Fibroblast of skin of right biceps (primary cell): ENCODE measurements at places on chromosomes 1 and 21.
A peak's percentile ranks its signal among the peaks of the same experiment; 100 is the strongest.

DNA sequence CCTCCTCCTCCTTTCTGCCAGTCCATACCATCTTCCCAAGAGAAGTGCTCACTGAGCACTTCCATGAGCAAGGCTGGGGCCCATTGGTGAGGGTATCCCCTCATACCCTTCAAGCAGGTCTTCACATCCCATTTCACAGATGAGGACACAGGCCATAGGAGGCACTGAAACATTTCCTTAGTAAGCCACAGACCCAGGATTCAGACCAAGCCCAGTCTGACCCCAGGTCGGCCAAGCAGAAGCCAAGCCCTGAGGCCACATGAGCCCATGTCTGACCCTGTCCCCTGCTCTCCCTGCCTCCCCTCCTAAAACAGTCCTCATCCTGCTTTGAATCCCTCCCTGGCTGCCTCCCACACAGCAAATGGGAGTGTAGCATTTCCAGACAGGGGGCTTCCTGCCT, 146.2 kb downstream of the ZSCAN20 start:
- DNase-seq = no peak

GRCh38 chr1:222347627-222348026, 200.3 kb downstream of the HHIPL2 start:
- no peak for DNase-seq

- no peak for DNase-seq
Measured at GRCh38 chr1:21648791-21649190, 20.4 kb downstream of the RAP1GAP start.

GRCh38 chr1:57854436-57854835, 430.6 kb upstream of the DAB1 start:
- peak; percentile 38 for DNase-seq

- peak; percentile 98 for DNase-seq
Measured at GRCh38 chr1:185441605-185442004, 124.6 kb upstream of the IVNS1ABP start.

GRCh38 chr1:114003431-114003830, 24.2 kb downstream of the OLFML3 start:
- no peak for DNase-seq

DNA sequence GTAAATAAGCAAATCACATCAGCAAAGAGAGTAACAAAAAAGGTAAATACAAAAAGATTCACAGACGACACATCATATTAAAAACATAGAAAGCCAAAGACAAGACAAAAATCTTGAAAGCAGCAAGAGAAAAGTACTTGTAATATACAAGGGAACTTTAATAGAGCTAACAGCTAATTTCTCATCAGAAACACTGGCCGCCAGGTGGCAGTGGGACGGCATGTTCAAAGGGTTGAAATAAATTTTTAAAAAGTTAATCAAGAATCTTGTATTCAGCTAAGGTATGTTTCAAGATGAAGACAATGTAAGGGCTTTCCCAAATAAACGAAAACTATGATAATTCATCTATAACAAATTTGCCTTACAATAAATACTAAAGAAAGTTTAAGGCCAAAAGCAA, 358.1 kb downstream of the LRRIQ3 start:
- DNase-seq = peak; percentile 4

- no peak for DNase-seq
Measured at GRCh38 chr1:184980726-184981125, 6.4 kb upstream of the NIBAN1 start.

- DNase-seq = no peak
Measured at GRCh38 chr1:22317231-22317919, 134.3 kb upstream of the ZBTB40 start.

GRCh38 chr1:199272139-199272544, 633.3 kb downstream of the PTPRC start:
- peak; percentile 74 for DNase-seq

GRCh38 chr1:12152113-12152891, 14.5 kb upstream of the TNFRSF1B start:
- no peak for DNase-seq

GRCh38 chr1:18899363-18900049, 2.8 kb downstream of the ALDH4A1 start:
- DNase-seq = no peak

- DNase-seq = peak; percentile 92
Measured at GRCh38 chr1:40014812-40015594, 25.5 kb upstream of the CAP1 start.

GRCh38 chr1:209542585-209542984, 40.9 kb upstream of the CAMK1G start:
- peak; percentile 43 for DNase-seq

DNA sequence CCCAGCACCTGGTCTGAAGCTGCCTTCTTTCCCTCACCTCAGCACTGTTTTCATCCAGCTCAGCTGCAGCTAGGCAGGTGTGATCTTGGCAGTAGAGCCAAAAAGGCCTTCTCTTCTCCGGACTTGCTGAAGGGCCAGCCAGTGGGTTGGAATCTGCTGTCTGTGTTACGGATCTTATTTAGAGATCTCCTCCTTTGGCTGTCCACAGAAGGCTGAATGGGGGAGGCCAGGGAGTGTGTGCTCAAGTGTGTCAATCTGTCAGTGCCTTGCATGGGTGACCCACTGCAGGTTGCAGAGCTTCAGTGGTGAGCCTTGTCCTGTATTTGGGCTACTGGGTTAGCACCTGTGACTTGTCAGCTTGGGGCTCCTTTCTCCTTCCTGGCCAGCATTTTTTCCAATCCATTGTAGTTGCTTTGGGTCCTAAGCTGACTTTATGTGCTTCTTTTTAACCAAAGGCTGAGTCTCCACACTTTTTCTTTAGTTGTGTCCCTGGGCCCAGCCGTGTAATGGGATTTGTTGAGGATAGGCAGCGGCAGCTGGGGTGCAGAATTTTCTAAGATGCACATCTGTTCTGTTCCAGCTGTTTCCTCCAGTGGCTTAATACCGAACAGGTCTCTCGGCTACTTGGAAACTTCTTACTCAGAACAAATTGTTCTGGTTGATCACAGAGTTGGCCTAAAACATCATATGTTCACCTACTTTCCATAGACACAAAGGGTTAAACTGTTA, 126.8 kb downstream of the PEX14 start:
- DNase-seq = no peak

DNA sequence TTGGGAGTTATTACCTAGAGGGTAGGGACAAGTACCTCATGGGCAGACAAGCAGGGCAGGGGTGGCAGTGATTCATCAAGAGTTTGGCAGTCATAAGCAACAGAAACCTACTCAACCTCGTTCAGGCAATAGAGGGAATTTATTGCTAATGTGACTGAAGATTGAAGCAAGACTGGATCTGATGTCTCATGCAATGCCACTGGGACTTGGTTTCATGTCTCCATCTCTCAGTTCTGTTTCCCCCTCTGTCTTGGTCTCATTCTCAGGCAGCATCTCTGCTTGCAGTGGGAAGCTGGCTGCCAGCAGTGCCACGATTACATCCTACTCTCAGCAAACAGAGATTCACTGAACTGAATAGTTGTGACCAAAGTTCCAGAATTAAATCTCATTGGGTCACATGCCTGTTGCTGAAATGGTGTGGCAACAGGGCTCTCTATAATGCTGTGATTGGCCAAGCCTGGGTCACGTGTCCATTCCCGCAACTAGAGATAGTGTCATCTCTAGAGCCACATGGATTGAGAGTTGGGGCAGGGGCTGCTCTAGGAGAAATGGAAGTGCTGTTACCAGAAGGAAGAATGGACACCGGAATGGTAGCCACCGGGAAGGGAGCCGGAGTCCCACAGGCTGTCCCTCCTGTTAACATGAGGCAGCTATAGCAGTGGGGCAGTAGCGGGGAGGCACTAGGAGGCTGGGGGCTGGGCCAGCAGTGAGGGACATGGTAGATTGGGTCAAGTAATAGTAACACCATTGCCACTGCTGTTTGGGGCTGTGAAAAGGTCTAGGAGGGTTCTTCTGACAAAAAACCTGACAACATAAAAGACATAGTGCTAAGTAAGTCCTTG, 3.9 kb upstream of the CDC42 start:
- no peak for DNase-seq

- peak; percentile 51 for DNase-seq
Measured at GRCh38 chr1:54577612-54578011, 29.6 kb downstream of the ACOT11 start.

DNA sequence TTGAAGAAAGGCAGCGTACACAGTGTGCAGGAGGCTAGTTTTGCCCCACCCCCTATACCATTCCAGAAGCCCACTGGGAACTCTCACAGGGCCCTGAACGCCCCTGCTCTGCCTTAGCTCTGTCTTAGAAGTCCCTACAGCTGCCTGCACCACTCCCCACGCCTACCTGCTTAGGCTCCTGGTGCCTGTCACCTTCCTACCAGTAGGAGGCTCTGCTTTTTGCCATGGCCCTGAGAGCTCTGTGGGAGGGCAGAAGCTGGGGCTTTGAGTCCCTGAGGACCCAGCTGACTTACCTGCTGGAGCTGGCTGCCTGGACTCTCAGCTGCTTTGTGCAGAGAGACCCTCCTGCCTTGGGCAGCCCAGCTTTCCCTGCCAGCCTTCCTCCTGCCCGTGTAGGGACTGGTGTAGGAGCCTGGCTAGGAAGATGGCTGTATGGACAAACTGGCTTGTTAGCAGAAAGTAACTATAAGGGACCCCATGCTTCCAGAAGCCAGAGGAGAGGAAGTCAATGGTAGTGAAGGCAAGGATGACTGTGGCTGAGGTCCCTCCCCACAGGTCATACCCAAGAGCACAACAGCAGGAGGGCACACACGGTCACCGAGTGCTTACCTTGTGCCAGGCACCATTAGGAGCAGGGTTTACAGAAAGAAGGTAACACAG, 9.8 kb upstream of the CELSR2 start:
- DNase-seq = peak; percentile 50

GRCh38 chr1:198272492-198272891, 115.7 kb downstream of the NEK7 start:
- peak; percentile 41 for DNase-seq

DNA sequence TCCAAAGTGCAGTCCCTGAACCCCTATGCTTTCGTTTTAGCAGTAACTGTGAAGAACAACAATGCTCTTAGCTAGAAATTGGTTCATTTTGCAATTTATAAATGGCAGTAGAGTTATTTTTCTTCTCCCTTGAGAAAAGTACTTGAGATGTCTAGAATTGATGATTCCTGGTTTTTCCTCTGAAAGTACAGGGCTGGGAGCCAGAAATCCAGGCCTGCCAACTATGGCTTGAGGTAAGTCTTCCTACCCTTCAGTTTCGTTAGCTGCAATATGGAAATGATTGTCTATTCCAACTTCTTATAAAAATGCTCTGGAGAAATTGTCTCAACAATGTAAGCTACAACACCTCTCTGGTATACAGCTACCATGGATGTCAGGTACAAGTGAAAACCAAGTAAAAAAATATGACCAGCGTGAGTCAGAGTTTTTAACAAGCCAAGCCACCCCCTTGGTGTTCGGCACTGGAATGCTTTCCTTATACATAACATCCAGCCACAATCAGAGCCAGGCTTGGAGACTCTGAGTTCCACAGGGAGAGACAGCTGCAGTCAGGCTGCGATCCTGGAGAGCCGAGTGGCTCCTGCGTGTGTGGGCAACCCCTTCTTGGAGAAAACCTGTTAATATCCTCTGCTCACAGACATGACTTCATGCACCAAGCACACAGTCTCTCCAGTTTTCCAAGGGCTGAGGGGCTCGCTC, 22.0 kb downstream of the TSPAN2 start:
- peak; percentile 72 for DNase-seq

DNA sequence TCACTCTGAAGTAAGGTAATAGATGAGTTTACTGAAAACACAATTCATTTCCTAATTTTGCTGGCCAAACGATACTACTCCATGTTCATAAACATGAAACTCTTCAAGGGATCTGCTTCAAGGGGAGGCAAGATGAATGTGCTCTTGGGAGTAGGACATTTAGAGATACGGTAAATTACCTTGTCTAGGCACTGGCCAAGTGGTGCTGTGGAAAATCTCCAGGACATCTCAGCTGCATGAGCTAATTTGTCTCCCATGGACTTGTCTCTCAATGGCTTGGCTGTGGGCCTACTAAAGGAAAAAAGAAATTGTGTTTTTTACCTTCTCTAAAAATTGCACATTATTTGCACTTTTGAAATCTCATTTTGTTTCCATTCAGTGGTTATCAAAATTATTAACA, 780.6 kb downstream of the LTN1 start:
- DNase-seq = no peak

DNA sequence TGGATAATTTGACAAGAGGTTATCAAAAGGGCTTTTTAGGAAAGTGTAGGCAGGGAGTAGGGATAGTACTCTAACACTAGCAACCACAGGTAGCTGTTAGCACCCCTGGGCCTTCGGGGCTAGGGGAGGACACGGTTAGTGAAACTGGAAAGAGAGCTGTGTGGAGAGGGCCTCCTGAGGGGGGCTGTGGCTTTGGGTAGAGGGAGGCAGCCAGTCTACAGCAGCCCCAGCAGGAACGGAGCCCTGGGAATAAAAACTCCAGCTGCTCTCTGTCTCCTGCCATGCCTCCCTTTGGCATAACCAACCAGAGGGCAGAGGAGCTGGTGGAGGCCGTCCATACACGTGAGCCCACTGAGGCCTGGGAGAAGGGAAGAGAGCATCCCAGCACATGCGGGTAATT, 223.2 kb downstream of the FOXD2 start:
- no peak for DNase-seq

DNA sequence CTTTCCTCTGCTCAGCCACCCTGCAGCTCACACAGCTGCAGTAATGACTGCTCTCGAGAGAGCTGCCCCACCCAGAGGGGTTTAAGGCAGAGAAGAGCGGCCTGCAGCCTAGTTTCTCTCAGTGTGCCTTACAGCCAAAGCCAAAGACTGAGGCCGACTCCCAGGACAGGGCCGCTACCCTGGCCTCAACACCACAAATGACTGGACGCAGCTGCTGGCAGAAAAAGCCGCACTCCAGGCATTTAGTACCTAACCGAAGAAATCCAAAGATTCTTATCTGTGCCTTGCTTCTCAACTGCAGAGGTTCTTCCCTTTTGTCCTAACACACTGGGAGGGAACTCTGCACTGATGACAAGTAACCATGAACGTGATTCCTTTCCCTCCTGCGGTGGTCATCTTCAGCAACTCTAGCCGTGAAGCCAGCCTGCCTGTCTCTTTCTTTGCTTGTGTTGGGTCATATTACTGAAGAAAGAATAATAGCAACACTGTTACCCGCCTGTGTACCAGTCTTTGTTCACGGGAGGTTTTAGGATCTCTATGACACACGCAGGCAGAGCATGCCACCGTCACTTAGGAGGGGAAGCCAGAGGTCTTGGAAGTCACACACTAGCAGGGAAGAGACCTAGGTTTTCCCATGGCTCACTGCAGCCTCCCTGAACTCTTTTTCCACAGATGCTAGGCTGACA, 202.7 kb downstream of the RHOU start:
- DNase-seq = no peak

DNA sequence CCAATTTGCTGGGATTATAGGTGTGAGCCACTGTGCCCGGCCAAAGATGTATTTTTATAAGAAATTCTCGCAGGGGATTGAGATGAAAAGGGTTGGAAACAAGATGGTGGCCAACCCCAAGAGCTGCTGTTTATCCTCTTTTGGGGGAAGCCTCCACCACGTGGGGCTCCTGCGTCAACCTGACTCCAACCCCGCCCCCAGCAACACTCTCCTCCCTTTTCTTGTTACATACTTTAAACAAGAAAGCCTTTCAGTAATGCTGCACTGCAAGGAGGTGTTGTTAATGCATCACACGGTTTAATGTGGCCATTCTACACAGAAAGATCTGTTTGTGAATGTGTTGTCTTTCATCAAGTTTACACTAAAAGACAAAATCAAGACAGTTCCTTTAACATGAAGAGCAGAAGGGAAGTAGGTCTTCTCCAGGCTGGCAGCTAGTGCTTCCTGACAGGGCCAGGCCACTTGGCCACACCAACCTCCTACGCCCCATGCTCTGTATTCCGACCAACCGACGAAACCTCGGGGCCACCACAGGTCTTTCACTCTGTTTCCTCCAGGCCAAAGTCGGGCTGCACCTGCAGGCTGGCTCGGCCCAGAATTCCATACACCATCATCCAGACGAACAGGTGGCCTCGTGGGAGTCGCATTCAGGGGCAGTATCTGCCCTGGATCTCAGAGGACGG, 25.9 kb downstream of the C2CD2 start:
- no peak for DNase-seq
